Hematopoietic multipotent progenitor cell treated with erythropoietin and hydrocortisone succinate and interleukin-3 and kit ligand, for 8 days (in vitro differentiated cells): ENCODE measurements at places on chromosomes 5 and 9.

- DNase-seq: peak; percentile 53
Observed at GRCh38 chr5:180718810-180719453, 20.9 kb downstream of the OR2Y1 start.

DNA sequence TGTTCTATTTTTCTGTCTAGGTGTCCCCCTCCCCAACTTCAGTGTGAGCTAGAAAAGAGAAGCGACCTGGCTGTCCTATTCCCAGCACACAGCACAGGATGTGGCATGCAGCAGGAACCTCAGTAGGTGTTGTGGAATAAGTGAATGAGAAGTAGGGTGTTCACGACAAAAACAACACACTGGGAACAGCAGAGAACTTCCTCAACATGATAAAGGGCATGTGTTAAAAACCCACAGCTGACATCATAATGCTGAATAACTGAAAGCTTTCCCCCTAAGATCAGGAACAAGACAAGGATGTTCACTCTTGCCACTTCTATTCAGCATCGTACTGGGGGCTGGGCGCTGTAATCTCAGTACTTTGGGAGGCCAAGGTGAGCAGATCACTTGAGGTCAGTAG, 155.6 kb upstream of the ZNF618 start:
- DNase-seq: no peak

DNA sequence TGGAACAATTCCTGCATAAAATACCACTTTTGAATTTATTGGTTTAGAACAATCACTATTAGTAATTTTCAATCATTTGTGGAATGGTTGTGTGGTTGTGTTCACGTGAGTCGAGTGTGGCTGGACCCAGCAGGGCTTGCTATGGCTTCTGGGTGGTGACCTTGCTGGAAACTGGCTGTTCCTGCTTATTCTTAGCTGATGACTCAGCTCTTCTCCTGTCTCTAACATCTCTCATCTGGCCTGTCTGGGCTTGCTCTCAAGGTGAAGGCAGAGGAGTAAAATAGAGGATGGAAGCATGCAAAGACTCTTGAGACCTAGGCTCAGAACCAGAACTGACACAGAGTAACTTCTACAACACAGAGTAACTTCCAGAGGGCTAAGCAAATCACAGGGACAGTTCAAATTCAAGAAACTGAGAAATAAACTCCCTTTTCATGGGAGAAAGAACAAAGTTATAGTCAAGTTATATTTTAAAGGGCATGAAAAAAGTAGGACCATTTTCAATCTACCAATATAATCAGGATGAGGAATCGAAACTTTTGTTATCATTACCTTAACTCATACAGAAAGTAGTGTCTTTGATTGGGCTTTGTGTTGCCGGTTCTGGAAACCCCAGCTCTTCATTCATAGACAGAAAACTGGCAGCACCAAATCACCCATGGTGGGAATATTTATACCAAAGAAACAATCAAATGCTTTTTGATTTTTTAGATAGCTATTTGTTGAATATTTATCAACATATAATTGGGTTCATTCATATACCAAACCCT, 665.1 kb downstream of the CDH18 start:
- no peak for DNase-seq

GRCh38 chr9:15606643-15607472, 54.0 kb downstream of the CCDC171 start:
- DNase-seq: peak; percentile 74

- no peak for DNase-seq
Observed at GRCh38 chr5:169545762-169546161, 37.8 kb upstream of the SPDL1 start.

DNA sequence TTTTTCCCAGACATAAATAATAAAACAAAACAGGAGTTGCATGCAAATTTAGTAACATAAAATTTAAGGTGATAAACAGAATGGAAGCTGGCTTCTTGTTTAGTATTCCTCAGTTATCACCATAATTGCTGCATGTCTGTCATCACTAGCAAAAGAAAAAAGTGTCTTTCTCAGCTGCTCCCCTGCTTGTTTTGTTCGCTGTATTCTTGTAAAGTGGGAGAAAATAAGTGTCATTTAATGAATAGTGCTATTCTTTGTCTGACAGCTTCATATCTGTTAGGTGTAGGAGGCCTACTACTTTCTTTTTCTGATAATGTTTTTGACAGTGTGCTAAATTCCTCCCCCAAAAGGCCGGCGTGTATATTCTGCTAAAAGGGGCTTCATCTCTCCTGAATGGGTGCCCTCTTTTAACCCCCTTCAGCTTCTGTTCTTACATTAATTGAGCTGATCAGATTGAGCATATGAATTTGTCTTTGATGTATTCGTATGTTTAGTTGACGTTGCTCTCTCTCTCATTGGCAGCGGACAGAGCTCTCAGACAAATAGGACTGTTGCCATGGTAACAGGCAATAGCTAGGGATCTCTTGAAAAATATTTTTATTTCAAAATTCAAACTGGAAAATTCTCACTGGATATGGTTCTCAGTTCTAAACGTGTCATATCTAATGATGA, 303.8 kb downstream of the KIAA0825 start:
- DNase-seq: no peak

DNA sequence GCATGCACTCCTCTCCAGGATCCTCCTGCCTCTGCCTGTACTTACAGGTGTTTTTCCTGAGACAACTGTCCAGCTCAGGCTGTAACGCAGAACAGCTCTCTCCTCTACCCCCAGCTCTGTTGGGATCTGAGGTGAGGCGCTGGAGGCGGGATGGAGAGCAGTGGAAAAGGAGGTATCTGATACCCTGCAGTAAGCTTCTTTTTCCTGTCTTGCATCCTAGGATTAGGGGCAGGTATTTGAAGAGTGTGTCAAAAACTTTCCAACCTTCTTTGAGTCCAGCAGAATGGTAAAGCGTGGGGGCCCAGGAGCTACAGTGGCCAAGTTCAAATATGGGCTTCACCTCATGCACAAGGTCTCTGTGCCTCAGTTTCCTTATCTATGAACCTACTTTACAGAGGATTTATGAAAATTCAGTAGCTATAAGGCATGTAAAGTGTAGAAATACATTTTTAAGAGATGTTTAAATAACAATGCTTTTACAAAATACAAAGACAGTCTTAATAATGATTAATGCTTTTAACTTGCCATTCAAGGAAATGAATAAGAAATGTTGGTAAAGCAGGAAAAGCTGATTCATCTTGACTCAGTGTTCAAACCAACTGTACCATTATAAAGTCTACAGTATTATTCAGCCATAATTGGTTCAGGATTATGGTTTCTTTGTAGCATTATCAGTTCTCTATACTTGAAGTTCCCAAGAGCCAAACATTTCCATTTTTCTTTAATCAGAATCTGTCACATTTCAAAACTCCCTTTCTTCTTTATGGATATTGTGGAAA, 26.1 kb downstream of the MAP1B start:
- DNase-seq: no peak

DNA sequence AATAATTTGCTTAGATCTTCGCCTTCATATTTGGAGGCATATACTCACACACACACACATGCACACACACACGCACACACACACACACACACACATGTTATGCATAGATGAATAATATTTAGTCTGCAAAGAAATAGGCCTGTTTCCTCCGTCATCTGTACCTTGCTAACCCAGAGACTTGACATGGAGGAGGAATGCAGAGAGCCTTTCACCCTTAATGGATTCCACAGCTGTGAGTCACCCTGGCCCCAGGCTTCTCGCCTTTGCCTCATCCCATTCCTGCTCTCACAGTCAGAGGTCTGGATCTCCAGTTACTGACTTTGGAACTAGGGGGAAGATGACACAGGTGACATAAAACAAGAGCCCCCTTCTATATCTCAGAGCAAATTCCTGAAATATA, 29.7 kb downstream of the ZNF462 start:
- no peak for DNase-seq

DNA sequence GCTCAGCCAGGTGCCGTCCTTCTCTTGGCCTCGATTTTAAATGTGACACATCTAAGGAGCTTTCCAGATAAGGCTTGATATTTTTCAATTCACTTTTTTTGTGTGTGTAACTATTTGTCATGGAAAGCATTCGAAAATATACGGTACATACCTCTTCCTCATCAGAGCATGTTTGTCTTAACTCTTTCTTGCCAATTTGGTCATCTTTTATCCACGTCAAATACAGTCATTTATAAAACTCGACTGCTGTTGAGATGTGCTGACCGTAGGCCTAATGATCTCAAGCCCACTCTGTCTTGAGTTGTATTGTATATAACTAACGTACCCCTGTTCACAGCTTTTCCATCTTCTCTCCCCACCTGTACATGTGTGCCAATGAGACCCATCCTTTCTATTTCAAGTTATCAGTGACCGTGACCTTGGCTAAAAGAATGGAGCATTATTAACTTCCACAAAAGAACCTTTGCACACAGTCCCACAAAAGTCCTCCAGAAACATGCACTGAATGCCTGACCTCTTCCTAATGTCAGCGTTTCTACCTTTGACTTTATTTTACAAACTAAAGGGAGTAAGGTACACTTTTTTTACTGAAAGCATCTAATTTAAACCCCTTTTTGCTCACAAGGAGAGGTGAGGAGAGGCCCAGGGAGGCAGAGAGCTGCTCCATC, 61.6 kb downstream of the IPPK start:
- DNase-seq: no peak

DNA sequence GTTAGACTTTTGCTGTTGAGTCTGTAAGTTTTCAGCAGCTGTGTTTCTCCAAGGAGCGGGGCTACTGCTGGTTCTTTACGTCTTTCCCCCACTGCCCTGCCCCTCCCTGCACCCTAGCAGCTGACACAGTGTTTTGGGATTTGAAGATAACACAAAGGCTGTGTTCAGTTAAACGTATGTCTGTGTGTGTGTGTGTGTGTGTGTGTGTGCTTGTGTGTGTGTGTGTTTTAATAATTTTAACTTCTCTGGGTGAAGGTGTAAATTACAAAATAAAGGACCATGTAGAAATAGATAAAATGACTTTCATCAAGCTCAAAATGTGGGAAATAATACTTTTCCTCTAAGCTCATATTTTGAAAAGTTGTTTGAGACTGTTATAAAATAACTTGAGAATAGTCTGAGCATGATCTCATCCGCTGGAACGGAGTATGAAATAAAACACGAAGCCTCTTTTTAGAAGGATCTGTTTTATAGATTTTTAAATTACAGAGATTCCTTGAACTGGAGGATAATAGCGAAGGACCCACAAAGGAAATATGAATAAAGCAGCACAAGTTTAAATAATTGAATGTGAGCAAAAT, 10.9 kb downstream of the ABL1 start:
- DNase-seq: peak; percentile 92

DNA sequence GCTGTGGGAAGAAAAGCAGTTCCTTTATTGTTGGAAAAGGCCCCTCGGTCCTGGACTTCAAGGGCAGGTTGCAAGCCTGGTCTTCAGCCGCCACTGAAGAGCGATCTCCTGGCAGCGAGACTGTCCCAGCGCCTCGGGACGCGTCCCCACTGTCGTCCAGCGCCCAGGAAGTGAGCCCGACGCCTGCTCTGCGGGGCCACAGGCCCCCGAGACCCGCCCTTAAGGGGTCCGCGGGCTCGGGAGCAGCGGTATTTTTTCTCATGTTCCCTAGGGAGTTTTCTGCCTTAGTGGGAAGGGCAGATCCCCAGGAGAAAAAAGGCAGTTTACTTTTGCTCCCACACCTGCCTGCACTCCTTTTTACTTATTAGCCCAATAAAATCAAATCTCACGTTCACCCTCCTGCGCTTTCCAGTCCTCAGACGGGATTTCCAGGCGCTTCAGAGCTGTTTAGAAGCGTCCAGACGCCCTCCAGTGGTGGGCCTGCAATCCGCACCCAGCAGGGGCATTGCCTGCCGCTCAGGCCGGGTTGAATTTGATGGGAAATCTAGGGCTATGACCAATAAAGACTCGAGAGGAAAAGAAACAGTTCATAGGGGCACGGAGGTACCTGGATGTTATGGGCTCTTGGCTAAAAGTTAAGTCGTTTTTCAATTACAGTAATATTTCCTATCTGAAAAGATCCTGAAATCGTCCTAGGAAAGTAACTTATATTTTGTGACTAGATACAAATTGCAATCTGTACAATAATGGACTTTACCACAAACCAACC, 2.8 kb upstream of the EFNA5 start:
- peak; percentile 70 for DNase-seq

DNA sequence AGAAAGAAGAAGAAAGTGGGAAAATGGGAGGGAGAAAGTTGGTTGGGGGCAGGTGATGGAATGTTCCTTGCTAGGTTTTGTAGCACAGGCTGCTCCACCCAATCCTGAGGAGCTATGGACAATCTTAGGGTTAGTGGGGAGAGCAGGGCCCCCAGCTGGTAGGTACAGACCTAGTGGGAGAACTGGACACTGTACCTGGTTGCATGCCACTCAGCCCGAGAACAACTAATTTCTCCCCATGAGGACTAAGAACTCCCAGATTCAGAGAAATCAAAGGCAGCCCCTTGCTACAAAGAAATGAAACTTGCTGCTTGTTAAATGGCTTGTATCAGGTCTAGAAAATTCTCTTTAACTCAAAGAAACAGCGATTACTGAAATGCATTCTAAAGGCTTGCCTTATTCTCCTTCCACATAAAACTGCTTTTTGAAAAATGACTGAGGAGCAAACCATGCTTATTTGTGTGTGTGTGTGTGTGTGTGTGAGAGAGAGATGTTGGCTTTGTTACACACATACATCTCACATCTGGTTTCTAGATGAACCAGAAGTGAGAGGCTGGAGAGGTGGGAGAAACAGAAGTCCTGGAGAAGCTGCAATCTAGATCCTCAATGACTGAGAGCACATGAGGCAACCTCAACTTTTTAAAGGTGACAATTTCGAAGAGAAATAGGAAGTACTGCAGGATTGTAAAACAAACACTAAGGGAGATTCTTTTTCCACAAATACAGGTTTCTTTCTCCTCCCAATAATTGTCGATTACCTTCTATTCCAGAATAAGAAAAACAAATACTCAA, 28.9 kb downstream of the FYB1 start:
- no peak for DNase-seq

DNA sequence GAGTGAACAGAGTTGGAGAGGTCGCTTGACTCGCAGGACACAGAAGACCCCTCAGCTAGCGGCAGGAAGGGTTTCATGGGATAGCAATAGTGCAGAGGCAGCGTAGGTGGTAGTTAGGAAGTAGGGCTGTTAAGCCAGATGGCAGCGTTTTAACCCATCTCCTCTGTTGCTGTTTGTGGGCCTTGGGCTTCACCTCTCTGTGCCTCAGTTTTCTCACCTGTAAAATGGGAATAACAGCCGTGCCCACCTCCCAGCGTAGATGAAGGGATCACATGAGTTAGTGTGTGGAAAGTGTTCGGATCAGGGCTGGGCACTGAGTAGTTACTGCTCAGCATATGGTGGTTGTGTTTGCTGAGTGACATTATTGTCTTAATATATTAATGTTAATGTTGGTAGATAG, 1.9 kb downstream of the ZNF354B start:
- no peak for DNase-seq

- no peak for DNase-seq
Observed at GRCh38 chr9:20065796-20066700, 277.2 kb upstream of the SLC24A2 start.

DNA sequence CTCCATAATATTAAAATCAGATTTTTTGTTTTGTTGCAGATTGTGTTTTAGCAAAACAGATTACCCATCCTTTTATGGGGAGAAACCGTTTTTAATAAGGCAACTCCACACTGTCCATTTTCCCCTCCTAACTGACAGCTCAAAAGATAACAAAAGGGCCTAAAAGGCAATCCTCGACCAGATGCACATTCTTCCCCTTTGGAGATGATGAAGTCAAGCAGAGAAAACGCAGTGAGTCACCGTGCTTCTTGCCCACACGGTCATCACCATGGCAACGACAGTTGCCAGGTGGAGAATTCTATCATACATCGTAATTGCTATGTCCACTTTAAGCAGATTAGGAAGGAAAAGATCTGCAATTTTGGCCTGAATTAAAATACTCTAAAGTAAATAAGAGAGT, 96.4 kb downstream of the DIRAS2 start:
- no peak for DNase-seq
